ENCODE measurements at places on chromosomes 3 and 15.

- DNase-seq: no peak
These were observed 47.1 kb downstream of the CRTC3 start for GRCh38 chr15:90576711-90577389.

- no peak for DNase-seq
These were observed 23.5 kb downstream of the CHP1 start for GRCh38 chr15:41254560-41254959.

- no peak for DNase-seq
These were observed 26.3 kb downstream of the FAN1 start for GRCh38 chr15:30929982-30930381.

DNA sequence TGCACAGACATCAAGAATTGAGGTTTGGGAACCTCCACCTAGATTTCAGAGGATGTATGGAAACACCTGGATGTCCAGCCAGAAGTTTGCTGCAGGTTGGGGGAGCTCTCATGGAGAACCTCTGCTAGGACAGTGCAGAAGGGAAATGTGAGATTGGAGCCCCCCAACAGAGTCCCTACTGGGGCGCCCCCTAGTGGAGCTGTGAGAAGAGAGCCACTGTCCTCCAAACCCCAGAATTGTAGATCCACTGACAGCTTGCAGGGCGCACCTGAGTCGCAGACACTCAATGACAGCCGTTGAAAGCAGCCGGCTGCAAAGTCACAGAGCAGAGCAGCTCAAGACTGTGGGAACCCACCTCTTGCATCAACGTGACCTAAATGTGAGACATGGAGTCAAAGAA is 34.6 kb upstream of the EPHA6 start:
- no peak for DNase-seq

DNA sequence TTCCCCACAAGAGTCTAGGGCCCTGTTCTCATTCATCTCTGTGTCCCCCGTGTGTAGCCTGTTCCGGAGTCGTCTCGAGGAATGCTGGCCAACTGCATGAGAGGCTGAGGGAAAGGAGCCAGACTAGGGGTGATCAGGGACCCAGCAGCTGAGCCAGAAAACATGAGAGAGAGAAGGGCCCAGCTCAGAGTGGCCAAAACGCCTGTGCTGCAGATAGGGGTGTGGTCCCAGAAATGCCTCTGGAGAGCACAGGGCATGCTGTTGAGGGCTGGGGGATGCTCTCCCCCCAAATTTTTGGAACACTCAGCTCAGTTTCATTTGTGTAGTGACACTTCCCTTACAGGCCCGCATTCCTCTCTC is 14.1 kb downstream of the CYP1A2 start:
- no peak for DNase-seq

DNA sequence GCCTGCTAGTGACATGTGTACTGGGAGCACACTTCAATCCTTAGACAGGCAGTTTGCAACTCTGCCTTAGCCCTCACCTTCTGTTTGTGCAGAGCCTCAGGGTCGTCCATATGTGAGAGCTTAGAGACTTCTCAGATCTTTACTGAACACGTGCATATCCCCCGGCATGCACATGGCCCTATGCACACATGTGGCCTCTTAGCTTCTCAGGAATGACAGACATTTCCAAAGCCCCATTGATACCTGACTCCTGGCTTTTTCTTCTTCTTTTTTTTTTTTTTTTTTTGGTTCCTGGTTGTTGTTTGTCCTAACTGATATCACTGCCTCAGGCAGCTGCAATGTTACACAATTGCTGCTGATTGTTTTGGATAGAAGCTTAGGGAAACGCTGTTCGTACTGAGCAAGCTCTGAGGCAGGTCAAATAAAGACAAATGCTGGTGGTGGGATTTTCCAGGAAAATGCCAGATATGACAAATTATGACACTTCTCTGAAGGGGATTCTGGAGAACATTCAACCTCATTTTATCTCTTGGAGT is 107.2 kb upstream of the RGMA start:
- no peak for DNase-seq

DNA sequence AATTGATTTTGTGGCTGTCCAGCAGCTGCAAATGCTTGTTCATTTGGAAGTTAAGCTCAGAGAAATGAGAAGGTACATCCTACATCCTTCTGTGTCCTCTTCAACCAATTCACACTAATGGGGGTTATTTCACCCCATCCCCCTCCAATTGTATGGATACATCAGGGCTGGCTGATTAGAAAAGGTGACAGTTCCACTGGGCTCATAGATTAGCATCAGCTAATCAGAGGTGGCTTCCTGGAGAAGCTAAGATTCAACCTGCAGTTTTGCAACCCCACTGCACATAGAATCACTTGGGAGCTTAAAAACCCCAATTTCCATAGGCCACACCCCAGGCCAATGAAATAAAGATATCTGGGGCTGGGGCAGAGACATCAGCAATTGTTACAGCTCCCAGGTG is 217.7 kb upstream of the TLE3 start:
- DNase-seq: no peak

- no peak for DNase-seq
These were observed 25.2 kb downstream of the CORO2B start for GRCh38 chr15:68603951-68604350.

- no peak for DNase-seq
These were observed 80.6 kb downstream of the OCA2 start for GRCh38 chr15:28018291-28019044.

DNA sequence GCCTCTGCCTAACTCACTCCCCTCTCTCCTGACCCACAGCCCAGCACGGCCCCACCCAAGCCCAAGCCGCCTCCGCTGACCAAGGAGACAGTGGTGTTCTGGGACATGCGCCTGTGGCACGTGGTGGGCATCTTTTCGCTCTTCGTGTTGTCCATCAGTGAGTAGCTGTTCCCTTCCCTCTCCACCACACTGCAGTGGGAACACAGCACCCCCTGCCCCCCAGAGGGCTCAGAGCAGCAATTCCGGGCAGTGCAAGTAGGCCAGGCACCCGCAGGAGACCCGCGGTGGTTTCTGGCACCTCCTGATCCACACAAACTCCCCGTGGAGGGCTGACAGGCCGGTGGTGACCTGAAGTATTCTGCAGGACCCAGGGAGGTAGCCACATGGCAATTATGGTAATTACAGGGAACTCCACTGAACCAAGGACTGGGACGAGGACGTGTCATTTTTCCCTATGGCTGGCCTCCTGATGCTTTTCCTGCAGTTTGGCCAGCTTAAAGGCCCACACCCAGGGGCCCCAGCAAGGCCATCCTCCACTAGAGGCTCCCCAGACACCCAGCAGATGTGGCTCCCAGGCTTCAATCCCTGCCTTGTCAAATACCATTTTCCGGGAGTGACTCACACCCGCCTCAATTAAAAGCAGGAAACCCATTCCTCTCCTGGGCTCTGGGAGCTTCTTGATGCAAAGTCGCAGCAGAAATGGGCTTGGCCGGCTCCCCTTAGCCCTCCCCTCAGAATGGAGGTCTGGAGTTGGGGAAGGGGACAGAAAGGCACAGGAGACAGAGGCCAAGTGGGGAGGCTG is 4.8 kb downstream of the TMIE start:
- DNase-seq: no peak

DNA sequence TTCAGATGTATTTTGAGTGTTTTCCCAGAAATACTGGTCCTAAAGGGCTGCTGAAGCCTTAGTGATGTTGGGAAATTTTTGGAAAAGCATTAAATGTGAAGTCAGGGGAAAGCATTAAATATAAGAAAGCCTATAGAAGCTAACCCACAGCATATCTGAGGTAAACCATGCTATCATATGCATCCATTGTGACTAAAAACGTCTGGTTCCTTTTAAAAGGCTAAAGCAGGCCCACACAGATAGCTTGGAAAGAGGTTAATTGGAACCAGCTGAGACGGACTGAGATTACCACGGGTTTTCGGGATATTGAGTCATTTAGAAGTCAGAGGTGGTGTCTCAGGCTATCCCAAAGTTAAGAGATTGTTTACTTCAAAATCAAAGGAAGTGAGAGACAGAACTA is 78.2 kb downstream of the CYP19A1 start:
- DNase-seq: no peak

DNA sequence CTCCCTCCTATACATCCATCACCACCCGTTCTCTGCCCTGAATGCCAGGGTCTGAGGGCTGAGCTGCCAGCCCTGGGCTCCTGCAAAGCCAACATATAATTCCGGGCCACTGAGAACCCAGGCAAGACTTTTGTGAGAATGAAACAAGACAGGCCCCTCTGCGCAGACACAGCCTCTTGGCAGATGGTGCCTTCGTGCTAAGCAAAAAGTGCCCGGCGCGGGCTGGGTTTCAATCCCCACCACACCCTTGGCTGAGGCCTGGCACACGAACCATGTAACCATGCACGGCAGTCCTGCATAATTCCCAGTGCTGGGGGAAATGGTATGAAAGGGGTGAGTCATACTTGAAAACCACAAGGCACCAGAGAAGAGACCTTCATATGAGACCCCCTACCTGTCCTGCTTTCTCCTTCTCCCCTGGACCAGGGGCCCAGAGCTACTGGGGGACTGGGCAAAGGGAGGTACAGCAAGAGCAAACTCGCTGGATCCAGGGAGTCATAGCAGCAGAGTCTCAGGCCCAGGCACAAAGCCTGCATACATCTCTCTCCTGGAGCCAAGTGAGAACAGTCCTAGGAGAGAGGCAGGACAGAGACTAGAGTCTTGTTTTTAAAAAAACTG is 26.1 kb upstream of the LOXL1 start:
- DNase-seq: no peak

DNA sequence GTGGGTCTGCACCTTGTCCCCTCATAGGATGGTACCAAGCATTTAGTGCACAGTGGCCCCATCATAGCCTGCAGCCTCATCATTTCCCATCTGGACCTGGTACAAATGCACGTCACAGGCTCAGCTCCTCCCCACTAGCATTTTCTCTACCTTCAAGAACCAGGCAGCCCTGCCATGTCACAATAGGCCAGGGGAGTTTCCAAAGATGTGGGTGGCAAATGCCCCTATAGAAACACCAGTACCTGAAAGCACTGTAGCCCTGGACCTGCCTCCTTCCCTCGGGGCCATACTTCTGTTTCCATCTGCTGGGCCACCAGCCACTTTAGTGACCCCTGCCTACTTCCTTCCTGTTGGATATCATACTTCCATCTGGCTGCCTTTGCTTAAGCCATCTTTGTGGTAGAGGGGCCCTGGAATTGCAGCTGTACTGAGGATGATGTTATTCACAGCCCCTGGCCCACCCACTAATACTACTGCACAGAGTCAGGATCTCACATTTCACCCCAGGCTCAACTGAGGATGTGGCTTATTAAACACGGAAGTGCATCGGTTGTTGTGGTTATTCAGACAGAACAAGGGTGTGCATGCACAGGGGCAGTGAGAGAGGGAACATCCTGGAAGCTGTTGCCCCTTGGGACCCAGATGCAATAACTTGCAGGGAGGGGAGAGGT is 3.8 kb downstream of the TCTA start:
- DNase-seq: no peak

DNA sequence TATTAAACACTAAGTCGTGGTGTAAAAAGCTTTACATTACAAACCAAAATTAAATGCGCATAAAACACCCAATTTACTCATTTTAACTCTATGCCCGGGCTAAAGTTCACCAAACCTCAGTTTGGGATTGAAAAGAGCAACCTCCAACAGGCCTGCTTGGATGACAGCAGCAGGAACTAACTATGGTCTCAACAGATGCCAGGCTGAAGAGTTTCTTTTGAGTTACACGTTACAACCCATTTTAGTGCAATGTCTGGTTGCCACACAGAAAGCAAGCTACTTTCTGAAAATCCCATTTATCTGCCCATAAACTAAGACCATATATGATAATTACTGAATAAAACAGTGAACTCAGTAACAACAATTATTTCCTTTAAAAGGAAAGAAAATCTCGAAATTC is 2.2 kb downstream of the SATB1 start:
- DNase-seq: no peak

DNA sequence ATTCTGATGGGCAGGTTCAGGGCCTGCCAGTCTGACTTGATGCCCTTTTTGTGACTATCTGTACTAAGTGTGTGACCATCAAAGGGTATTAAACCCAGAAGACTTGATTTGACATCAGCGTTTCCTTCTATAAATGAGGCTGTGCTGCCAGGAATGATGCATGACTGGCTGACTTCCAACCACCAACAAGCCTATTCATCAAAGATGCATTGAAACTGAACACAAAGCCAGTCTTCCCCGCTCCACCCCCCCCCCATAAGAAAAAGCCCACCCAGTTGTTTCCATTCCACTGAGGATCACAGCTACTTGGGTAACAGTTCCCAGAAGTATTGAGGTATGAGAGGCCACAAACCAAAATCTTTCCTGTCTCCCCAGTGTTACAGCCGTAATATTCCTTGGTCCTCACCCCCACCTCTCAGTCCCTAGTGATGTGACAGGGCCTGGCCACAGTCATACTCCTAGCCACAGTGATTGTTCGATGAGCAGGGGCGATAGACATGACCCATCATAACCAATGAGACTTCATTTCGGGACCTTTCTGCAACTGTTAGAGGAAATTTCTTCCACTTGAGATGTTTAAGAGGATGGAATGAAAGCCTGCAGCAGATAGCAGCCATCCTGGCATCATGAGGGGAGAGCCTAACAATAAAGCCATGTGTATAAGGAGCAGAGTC is 22.6 kb downstream of the SH3BP5 start:
- no peak for DNase-seq

Measured in left lobe of liver (tissue), 2 donors.